ENCODE measurements at places on chromosomes 2 and 18.

- DNase-seq = no peak
These were observed 53.5 kb downstream of the TMEM182 start for GRCh38 chr2:102815285-102815684.

GRCh38 chr2:44916291-44916690 lies 25.2 kb upstream of the SIX3 start:
- no peak for DNase-seq

DNA sequence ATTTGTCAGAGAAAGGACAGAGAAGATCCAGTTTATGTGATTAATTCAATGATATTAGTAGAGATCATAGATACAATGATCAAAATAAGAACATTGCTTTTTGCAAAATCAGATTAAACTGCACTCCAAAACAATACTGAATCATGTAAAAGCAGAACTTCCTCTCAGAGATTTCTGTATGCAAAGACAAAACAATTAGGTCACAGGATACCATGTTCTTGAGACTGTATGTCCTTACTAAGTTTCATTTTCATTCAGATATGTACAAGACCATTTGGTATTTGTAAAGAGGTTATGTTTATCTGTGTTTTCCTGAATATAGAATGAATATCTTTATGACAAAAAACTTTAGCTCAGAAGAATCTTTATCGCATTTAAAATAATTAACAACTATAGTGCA lies 161.8 kb downstream of the DLGAP1 start:
- no peak for DNase-seq

DNA sequence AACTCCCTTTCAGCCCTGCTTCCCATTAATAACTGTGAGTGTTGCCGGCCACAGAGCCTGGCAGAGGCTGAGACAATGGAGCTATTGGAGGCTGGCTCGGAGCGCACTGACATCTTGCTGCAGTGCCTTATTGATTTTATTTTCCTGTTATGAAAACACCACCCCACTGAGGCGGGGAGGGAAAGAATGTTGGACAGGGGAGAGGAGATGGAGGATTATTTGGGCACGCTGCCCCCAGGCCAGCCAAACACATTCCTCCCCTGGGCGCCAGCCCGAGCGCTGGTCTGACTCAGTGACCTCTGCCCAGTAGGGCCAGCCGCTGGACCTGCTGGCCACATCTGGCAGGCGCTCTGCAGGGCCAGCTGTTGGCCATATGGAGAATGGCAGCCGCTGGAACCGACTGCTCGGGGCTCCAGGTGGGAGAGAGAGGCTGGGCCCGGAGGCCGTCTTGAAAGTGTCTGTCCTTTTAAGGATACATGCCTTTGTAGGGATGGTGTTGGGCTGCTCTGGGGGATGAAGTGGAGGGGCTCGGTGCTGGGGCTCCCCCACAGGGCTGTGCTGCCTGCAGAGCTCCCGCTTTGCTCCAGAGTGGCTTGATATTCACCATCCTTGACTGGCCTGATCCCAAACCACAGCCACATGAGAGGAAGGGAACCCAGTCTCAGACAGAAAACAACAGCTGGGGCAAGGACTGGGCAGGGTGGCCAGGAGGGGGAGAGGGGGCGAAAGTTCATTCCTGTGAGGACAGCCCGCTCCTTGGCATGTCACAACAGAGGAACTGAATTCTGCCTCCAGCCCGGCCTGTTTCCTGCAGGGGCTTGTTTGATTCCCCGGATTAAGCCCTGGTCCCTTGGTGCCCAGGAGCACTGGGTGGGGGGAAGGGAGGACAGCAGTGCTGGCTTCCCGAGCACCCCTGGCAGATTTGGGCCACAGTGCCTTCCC lies 179.0 kb downstream of the KLHL29 start:
- no peak for DNase-seq

GRCh38 chr2:233060980-233061590 lies 943 bp downstream of the INPP5D start:
- no peak for DNase-seq

GRCh38 chr2:191656391-191656790 lies 21.5 kb upstream of the NABP1 start:
- DNase-seq = no peak

DNA sequence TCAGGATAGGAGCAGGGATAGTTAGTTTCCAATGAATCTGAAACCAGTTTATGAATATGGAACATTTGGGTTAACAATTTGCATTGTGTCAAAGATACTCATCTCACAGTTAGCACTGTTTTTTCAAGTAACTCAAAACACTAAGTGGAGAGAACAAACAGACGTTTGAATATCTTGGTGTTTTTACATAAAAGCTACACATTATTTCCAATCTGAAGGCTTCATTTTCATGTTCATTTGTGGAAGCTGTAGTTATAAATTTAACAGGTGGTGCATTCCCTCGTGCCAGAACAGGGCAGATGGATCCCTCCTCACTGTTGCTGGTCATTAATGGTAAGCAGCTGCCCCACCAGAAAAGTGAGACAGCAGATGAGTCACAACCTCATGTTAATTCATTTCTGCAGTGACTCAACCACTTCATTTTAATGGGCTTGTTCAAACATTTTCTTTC lies 286.9 kb downstream of the TMX3 start:
- DNase-seq = no peak

DNA sequence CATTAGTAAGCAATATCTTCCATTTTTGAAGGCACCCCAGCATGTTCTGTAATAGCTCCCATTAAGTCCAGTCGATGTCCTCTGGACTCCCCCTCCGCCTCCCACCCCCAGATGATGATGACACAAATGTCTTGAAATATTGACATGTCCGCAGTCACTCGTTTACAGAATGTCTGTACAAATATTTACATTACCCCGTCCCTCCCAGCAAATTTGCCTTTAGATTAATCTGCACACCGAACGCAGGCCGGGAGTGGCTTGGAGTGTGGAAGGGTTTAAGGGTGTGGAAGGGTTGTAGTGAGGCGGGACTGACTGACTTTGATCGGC lies 853 bp upstream of the OSBPL6 start:
- no peak for DNase-seq

- DNase-seq = no peak
These were observed 75.7 kb downstream of the MBOAT2 start for GRCh38 chr2:8927510-8928455.

- DNase-seq = no peak
These were observed 655.5 kb downstream of the DCDC2C start for GRCh38 chr2:4358837-4359236.

DNA sequence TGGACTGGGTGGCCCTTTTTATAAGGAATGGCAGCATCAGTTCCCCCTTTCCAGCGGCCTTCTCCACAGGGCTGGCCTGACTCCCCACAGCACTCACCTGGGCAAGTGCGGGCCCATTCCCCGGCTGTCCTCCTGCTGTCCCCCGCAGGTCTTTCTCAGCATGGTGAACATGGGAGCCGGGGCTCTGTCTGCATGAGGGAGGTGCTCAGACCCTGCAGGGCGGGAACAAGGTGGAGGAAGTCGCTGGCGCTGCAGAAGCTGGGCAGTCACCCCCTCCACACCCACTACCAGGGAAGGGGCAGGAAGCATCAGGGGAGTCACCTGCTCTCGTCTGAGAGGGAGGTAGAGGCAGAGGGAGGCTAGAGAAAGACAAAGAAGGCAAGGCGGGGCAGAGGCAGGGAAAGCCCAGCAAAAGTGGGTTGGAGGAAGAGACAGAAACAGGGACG lies 12.2 kb downstream of the HES6 start:
- no peak for DNase-seq

- DNase-seq = no peak
These were observed 30.6 kb upstream of the PPP3R1 start for GRCh38 chr2:68282811-68283418.

DNA sequence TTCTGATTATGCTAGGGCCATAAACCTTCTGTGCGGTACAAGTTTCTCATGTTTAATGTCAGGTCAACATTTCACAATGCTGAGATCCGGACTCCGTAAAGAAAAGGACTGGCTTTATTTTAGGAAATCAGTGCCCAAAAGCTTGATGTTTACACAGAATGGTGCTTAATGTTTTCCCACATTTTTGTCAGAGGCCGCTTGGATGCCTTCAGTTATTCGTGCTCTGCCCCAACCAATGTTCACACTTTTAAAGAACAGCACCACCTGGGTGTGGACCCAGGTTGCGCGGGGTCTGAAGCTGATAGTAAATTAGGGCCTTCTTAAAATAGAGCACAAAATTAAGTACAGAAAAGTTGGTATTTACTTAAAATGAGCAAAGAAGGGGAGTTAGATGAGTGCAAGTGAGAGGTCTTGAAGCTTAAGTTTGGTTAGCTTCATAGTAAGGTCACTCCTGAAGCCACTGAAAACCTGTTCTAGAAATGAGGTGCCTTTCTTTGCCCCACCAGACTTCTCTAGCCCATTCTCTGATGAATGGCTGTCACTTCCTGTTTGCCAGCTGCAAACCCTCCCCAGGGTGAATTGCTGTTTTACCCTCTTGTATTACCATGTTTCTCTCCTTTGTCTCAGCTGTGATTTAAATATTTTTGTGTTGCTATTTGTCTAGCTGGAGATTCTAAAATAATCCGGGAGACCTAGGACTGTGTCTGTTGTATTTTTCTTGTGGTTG lies 20.5 kb downstream of the SLC3A1 start:
- no peak for DNase-seq

DNA sequence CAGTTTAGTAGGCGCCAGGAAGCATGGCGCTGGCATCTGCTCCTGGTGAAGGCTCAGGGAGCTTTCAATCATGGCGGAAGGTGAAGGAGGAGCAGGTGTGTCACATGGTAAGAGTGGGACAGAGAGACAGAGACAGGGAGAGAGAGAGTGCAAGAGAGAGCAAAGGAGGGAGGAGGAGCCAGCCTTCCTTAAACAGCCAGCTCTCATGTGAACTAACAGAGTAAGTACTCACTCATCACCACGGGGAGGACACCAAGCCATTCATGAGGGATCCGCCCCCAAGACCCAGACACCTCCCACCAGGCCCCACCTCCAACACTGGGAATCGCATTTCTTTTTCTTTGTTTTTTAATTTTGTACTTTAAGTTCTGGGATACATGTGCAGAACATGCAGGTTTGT lies 40.8 kb upstream of the CLASP1 start:
- DNase-seq = no peak

DNA sequence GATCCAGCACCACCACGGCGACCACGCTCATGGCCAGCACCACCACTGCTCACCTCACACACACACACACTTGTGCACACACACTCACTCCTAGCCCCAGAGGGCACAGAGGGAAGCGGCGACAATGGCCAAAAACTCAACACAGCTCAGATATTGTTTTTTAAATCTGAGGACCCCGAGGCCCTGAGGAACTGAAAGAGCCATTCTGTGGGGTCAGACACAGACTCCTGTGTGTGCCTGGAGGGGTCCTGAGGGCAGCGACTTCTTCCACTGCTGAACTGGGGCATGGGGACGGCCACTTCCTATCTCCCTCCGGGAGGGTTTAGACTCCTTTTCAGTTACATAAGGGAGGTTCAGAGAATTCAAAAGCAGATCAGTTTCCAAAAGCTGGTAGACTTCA lies 116.6 kb upstream of the PXDN start:
- no peak for DNase-seq

- DNase-seq = no peak
These were observed 316.0 kb downstream of the KIAA1328 start for GRCh38 chr18:37144921-37145320.

GRCh38 chr2:109448207-109448606 lies 165.6 kb downstream of the SEPTIN10 start:
- no peak for DNase-seq

DNA sequence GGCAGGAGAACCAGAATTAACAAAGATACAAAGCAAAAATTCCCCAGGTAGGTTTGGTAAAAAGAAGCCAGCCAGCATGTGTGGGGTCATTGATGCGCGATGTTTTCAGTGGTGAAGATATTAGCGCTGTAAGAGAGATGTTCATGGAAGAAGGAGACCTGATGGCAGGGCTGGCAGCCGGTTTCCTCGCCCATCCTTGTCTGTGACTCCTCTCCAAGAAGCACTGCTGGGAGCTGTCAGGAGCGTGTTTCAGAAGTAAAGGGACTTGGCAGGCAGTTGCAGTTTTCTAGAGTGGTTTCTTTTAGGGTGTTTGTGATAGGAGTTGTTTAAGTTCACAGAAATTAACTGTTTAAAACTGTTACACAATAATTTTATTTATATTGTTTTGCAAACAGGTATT lies 24.6 kb downstream of the TAF1B start:
- no peak for DNase-seq

DNA sequence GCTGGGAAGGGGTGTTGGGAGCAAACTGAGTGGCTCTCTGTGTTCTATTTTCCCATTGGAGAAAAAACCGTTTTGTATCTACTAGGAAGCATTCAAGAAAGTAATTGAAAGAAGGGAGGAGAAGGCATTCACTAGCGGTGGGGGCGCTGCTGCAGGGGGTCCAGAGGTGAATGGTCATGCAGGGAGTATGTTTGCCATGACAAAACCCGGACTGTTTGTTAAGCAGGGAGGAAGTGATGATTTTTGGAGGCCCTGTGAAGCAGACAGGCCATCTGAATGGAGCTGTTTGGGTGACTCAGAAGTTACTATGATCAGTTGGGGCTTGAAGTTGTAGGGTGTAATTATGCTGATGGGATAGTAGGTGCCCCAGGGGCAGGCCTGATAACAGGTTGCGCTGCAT lies 7.0 kb downstream of the TAF4B start:
- DNase-seq = no peak

- DNase-seq = no peak
These were observed 12.4 kb upstream of the IL1RN start for GRCh38 chr2:113114996-113115395.

DNA sequence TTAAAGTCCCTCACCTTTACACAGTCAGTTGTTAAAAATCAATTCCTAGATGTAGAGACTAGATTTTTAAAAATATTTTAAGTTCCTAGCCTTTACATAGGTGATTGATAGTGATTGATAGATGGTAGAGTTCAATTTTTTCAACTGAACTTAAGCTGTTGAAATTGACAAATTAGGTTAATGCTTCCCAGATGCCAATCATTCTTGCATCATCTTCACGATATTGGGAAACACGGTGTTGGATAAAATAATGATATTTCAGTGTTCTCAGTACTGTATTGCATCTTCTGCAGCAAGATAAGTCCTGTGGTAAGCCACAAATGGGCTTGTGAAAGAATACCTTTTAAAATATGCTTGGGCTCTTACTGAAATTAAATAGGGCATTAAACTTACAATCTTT lies 667.6 kb downstream of the STK39 start:
- DNase-seq = no peak

- DNase-seq = no peak
These were observed 136.9 kb upstream of the IL1R2 start for GRCh38 chr2:101854877-101855276.

GRCh38 chr2:191917430-191917881 lies 70.6 kb upstream of the CAVIN2 start:
- no peak for DNase-seq

GRCh38 chr2:191360918-191361317 lies 115.7 kb downstream of the MYO1B start:
- no peak for DNase-seq

- no peak for DNase-seq
These were observed 48.6 kb downstream of the SF3B1 start for GRCh38 chr2:197386242-197386641.

All from activated T-cell treated with anti-CD3 and anti-CD28 coated beads for 24 hours (primary cell).